Kidney (tissue), 22 donors: ENCODE measurements at places on chromosomes 6 and 20.

GRCh38 chr6:110139052-110139451 lies 40.4 kb downstream of the WASF1 start:
- H3K4me1 ChIP-seq, result no peaks in the 10 kb centered on the region
- H3K27me3 ChIP-seq, result no peaks in the 10 kb centered on the region
- no peak overlapping the region for H3K27ac ChIP-seq
- no peak for DNase-seq
- no peak overlapping the region for H3K4me3 ChIP-seq

DNA sequence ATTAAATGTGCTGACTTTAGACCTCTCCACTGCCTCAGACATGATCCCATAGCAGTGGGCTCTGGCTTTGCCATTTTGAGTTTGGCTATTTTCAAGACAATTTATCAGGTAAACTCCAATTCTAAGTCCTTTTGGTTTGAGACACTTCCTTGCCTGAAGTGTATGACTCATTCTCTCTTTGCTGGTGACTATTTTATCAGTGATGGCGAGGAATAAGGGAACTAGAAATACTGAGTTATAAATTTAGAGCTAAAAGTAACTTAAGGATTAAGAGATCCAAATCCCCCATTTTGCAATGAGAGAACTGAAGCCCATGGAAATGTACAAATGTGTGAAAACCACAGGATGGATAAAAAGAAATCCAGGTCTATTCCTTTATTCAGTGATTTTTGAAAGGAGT lies 30.9 kb upstream of the CD83 start:
- no peak overlapping the region for H3K4me3 ChIP-seq
- H3K27me3 ChIP-seq, result no peaks in the 10 kb centered on the region
- no peak overlapping the region for H3K27ac ChIP-seq
- no peaks in the 10 kb centered on the region for H3K4me1 ChIP-seq
- no peak for DNase-seq
- H3K36me3 ChIP-seq, result no peaks in the 10 kb centered on the region

DNA sequence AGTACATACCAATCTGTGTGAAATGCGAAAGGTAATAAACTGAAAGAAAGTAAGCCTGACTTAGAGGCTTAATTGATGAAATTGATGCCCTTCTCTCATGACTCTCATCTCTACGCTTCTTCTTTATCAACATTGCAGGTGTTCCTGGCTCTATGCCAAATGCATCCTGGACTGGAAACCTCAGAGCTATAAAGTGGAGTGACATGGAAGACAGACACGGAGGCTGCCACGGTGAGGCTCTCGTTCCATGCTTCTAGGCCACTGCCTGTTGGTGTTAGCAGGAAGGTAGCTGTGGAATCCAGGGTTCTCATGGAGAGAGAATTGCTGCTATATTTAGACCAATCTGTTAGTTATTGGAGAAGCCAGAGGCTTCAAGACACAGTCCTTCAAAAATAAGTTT lies 73.2 kb downstream of the C6orf52 start:
- no peak overlapping the region for H3K27ac ChIP-seq
- no peak for DNase-seq
- H3K4me1 ChIP-seq, result no peaks in the 10 kb centered on the region
- H3K27me3 ChIP-seq, result no peaks in the 10 kb centered on the region

DNA sequence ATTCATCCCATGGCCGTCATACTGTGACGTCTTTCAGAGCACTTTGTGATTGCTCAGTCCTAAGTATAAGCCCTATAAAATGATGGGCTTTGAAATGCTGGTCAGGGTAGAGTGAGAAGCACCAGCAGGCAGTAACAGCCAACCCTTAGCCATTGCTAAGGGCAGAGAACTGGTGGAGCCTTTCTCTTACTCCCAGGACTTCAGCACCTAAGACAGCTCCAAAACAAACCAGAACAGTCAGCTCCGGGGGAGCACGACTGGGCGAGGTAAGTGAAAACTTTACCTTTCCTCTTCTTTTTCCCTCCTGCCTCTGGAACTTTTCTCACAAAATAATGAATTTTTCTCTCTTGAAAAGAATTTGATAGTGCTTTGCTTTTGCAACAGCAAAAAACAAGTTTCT lies at the start of gene VIP:
Gene VIP (plus strand): TSS at position 104 of the 400 bp plus-strand sequence. CDS start 1,381 bp downstream, outside the sequence.
- H3K4me1 ChIP-seq, result no peaks in the 10 kb centered on the region
- H3K36me3 ChIP-seq, result no peaks in the 10 kb centered on the region
- no peak within 1 kb of the TSS for H3K4me3 ChIP-seq
- no peaks in the 10 kb centered on the region for H3K27me3 ChIP-seq
- peak; percentile 60 for DNase-seq

DNA sequence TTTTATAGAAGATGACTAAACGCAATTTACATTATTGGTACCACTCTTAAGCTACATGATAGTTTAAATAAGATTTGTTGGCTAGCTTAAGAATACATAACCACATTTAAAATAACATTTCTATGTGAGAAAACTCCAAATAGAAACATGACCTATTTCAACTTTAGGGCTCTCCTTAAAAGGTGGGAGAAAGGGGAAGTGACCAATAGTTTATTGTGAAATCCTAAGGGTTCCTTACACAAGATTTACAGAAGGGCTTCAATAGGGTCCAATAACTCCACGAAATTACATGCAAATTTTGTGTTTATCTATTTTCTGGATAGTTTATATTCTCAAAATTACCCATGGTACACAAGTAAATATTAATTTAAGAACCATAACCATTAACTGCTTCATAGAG lies 91.6 kb upstream of the DST start:
- no peaks in the 10 kb centered on the region for H3K36me3 ChIP-seq
- DNase-seq, result no peak
- no peak overlapping the region for H3K4me3 ChIP-seq
- no peak overlapping the region for H3K27ac ChIP-seq
- H3K27me3 ChIP-seq, result no peaks in the 10 kb centered on the region

DNA sequence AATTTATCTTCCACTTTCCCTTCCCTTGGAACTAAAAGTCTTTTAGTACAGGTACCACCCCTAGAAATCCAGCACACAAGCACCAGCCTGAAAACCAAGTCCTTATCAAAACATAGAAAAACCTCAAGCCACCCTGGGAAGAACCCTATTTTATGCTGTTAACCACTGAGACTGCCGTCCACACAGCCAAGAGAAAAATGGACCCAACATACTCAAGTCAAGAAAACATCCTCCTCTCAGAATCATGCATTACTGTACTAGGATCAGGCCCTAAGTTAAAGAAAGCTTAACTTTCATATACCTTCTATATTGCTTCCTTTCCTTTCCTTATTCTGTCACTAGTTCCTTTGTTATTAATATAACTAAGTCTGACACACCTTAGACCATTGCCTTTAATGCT lies 16.9 kb upstream of the GOPC start:
- no peaks in the 10 kb centered on the region for H3K36me3 ChIP-seq
- DNase-seq, result no peak
- no peak overlapping the region for H3K4me3 ChIP-seq
- H3K27me3 ChIP-seq, result no peaks in the 10 kb centered on the region
- H3K4me1 ChIP-seq, result no peaks in the 10 kb centered on the region

- no peak overlapping the region for H3K27ac ChIP-seq
- no peak overlapping the region for H3K4me3 ChIP-seq
- no peak for DNase-seq
- H3K27me3 ChIP-seq, result no peaks in the 10 kb centered on the region
- no peaks in the 10 kb centered on the region for H3K4me1 ChIP-seq
- no peaks in the 10 kb centered on the region for H3K36me3 ChIP-seq
Observed at GRCh38 chr6:131060311-131060710, 2.7 kb downstream of the EPB41L2 start.

- H3K27me3 ChIP-seq, result no peaks in the 10 kb centered on the region
- no peak overlapping the region for H3K27ac ChIP-seq
- H3K4me1 ChIP-seq, result no peaks in the 10 kb centered on the region
- H3K4me3 ChIP-seq, result no peak overlapping the region
Observed at GRCh38 chr6:128421788-128422187, 98.6 kb downstream of the PTPRK start.

DNA sequence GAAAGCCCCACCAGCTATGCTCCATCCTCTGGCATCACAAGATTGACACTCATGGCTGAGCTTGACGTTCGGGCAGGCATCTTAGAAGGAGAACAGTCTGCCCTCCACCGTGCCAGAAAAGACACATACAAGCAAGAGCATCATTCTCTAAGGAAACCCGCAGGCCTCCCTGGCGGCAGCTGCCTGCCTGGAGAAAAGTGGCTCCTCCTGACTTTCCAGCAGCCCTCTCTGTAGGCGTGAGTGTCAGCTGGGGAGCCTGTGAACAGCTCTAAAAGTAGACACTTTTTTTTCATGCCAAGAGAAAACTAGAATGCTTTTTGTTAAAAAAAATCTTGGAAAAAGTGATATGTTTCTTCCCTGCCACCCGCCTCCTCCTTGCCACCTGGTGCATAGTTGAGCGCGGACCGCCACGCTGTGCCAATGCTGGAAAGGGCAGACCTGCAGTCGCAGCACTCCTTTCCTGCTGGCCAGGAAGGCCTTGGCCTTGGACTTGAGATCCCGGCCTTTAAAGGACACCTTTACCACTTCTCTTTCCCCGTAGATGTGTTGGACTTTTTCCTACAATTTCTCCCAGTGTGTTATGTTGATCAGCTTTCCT lies 29.7 kb upstream of the INSM1 start:
- DNase-seq, result no peak
- H3K27me3 ChIP-seq, result no peaks in the 10 kb centered on the region
- H3K27ac ChIP-seq, result no peak overlapping the region
- no peaks in the 10 kb centered on the region for H3K36me3 ChIP-seq
- no peaks in the 10 kb centered on the region for H3K4me1 ChIP-seq

DNA sequence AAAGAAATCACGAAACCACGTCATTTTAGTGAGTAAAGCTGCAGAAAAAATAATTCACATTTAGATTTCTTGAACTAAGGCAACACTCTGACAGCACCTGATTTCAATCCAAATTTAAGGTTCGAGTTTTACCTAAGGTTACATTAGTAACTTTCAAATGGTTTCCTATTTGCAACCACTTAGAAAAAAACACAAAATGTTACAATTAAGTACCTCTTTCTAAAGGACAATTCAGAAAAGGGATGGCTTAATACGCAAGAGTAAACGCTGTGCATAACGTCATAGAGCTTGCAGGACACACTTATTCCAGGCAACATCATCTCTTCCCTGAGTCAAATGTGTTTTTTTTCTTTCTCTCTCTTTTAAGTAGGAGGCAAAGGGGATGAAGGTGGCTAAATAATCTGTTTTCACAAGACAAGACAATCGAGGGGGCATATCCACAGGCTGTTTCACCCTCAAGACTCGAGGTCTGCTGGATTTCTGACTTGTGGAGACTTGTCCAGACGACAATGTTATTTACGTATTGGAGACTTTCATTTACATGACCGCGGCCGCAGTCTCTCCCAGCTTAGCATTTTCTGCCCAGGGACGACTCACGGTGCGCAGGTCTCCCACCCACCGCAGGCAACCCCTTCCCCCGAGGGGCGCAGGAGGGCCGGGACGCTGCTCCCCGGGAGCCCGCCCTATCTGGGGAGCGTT lies 86.0 kb downstream of the SESN1 start:
- H3K4me1 ChIP-seq, result no peaks in the 10 kb centered on the region
- H3K27ac ChIP-seq, result peak overlapping the region; percentile 81
- peak overlapping the region; percentile 62 for H3K4me3 ChIP-seq
- no peaks in the 10 kb centered on the region for H3K27me3 ChIP-seq

DNA sequence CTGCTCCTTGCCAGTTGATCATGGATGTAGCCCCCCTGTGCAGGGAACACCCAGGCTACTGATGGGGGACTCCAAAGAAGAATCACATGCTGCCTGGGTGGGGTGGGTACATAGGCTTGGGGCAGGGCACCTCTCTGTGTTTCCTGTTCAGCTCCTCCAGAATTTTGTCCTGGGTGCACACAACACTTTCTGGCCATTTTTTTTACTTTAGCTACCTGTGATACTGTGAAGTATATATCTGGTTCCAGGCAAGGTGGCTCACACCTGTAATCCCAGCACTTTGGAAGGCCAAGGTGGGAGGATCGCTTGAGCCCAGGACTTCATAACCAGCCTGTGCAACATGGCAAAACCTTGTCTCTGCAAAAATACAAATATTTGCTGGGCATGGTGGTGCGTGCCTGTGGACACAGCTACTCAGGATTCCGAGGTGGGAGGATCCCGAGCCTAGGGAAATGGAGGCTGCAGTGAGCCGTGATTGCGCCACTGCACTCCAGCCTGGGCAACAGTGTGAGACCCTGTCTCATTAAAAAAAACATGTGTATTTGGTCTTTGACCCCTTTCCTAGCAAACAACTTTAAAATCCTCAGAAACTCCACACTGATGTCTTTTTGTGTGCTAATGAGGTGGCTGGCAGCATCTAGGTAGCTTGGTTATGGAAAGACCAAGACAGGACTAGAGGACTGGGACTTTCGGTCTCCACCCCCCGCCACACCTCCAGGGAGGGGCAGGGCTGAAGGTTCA lies 14.1 kb downstream of the SLC4A11 start:
- no peaks in the 10 kb centered on the region for H3K36me3 ChIP-seq
- no peak for DNase-seq
- no peak overlapping the region for H3K27ac ChIP-seq
- no peaks in the 10 kb centered on the region for H3K4me1 ChIP-seq

- H3K27me3 ChIP-seq, result no peaks in the 10 kb centered on the region
- H3K4me1 ChIP-seq, result no peaks in the 10 kb centered on the region
- DNase-seq, result no peak
- no peaks in the 10 kb centered on the region for H3K36me3 ChIP-seq
- H3K27ac ChIP-seq, result no peak overlapping the region
Observed at GRCh38 chr6:169246445-169246844, 7.2 kb downstream of the THBS2 start.

GRCh38 chr6:112279031-112279935 lies 24.9 kb upstream of the LAMA4 start:
- no peaks in the 10 kb centered on the region for H3K4me1 ChIP-seq
- H3K4me3 ChIP-seq, result no peak overlapping the region

- H3K27ac ChIP-seq, result no peak overlapping the region
- peaks cover 81% of the 10 kb centered on the region for H3K36me3 ChIP-seq
- H3K4me3 ChIP-seq, result no peak overlapping the region
- H3K4me1 ChIP-seq, result no peaks in the 10 kb centered on the region
Observed at GRCh38 chr20:35731862-35732643, 10.0 kb downstream of the RBM39 start.

DNA sequence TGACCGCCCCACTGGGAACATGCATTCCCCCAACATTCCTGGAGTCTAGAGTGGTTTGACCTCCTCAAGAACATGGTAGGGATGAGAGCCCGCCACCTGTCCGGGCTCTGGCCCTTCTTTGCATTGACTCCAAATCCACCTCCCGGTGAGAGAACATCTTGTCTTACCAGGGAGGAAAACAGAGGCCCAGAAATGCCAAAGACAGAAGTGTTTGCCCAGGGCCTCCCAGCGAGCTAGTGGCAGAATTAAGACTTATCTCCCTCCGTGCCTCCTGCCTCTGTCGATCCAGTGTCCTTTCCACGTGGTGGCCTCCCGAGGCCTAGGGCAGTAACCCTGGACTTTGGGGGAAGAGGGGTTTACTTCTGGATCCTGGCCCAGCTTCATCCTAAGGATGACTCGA lies 134.8 kb downstream of the JPH2 start:
- H3K36me3 ChIP-seq, result no peaks in the 10 kb centered on the region
- no peaks in the 10 kb centered on the region for H3K27me3 ChIP-seq
- no peak overlapping the region for H3K4me3 ChIP-seq
- no peak for DNase-seq
- H3K27ac ChIP-seq, result no peak overlapping the region

- no peak overlapping the region for H3K4me3 ChIP-seq
- no peak overlapping the region for H3K27ac ChIP-seq
- no peaks in the 10 kb centered on the region for H3K4me1 ChIP-seq
- no peaks in the 10 kb centered on the region for H3K27me3 ChIP-seq
- no peak for DNase-seq
- no peaks in the 10 kb centered on the region for H3K36me3 ChIP-seq
Observed at GRCh38 chr6:2708456-2708855, 42.3 kb downstream of the MYLK4 start.

GRCh38 chr6:147438758-147439528 lies 69.5 kb upstream of the SAMD5 start:
- H3K36me3 ChIP-seq, result no peaks in the 10 kb centered on the region
- no peak overlapping the region for H3K4me3 ChIP-seq
- no peaks in the 10 kb centered on the region for H3K27me3 ChIP-seq
- H3K27ac ChIP-seq, result no peak overlapping the region
- no peaks in the 10 kb centered on the region for H3K4me1 ChIP-seq
